ENCODE measurements at places on chromosomes 7 and 10.

GRCh38 chr10:110192552-110192951 is 14.9 kb upstream of the MXI1 start:
- DNase-seq: no peak

DNA sequence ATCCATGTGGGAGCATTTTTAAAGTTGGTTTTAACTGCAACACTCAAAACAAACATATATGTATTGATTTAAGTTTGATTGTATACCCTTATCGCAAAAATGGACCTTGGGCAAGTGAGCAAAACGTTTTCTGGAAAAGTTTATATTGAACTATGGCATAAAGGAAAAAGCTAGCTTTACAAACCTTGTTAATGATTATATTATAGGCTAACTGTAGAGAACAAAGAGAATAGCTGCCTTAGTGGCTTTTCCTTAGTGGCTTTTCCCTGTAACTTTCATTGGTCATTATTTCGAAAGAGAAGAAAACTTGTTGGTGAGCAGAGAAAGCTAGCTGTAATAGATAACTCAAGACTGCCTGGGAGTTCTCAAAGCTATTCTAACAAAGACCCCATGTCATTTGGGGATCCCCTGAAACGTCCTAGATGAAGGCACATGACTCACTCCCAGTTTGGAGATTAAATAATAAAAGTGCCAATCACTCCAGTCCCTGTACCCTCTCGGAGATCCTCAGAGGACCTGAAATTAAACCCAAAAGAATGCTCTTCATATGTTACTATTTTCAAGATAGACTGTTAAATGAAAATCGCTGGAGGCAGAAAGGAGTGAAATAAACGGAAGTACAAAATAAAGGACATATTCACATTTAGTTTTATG is 92.1 kb downstream of the SRI start:
- DNase-seq: no peak

- no peak for DNase-seq
Measured at GRCh38 chr10:128386231-128386630, 260.0 kb upstream of the MKI67 start.

- no peak for DNase-seq
Measured at GRCh38 chr7:11858026-11858425, 26.0 kb upstream of the THSD7A start.

- DNase-seq: no peak
Measured at GRCh38 chr7:16423761-16424160, 2.4 kb upstream of the CRPPA start.

DNA sequence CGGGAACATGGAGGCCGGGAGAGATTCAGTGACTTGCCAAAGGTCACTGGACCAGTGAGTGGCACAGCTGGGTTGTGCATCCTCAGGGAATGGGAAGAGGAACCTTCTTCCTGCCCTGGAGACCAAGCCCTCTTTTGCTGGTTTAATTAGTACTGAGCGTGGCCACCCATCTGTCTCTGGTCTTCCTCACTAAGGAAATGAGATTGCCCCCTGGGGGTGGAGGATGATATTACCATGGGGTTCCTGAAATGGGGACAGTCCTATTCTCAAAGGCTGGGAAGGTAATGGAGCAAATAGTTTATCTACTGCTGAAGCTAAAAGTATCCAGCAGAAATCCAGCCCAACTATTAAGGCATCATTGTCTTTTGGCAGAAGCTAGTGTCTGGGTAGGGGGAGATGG is 98.6 kb upstream of the FGFR2 start:
- no peak for DNase-seq

GRCh38 chr10:3132036-3133025 is 40.3 kb downstream of the PITRM1 start:
- DNase-seq: no peak

DNA sequence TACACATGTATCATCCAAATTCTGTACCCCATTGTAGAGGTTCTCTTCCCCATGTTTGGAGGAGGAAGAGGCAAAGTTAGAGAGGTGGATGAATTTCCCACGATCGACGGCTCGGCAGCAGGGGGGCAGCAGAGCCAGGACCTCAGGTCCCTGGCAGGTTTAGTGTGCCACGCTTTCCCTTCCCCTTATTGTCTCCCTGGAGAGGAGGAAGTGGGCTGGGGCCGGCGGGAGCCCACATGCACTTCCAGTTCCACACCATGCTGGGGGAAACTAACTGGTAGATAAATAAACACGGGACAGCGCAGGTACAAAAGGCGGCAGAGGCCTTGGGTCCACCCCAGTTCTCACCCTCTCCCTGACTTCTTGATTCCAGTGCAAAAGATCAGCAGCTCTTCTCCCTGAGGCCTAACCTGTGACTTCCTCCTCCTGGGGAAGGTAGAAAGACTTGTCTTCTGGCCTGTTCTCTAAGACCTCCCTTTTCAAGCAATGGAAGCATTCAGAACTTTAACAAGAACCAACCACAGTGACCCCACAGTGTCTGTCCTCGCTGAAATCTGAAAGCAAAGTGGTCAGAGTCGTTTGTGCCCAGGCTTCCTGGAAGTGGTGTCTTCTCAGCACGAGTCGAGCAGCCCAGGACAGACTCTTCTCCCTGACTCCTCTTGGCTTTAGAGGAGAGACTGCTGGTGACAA is 30.5 kb upstream of the SRGN start:
- DNase-seq: no peak

GRCh38 chr10:71011141-71011540 is 122.8 kb upstream of the PCBD1 start:
- DNase-seq: no peak

- no peak for DNase-seq
Measured at GRCh38 chr10:94630017-94630688, 53.4 kb upstream of the CYP2C18 start.

DNA sequence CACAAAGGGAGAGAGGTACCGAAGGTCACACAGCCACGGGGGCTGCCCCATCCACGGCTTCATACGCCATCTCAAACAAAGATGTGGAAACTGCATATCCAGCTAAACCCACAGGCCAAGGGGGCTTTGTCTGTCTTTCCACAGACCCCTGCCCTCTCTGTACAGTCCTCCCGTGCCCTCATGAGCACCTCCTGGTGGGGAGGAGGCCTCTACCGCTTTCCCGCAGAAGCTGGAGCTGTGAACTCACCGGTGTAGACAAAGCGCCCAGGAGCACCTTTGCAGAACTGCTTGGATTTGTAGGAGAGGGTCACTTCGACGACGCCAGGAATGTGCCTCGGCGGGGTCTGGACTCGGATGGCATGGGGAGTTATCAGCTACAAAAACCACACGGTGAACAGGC is 97.2 kb downstream of the EBF3 start:
- DNase-seq: no peak

DNA sequence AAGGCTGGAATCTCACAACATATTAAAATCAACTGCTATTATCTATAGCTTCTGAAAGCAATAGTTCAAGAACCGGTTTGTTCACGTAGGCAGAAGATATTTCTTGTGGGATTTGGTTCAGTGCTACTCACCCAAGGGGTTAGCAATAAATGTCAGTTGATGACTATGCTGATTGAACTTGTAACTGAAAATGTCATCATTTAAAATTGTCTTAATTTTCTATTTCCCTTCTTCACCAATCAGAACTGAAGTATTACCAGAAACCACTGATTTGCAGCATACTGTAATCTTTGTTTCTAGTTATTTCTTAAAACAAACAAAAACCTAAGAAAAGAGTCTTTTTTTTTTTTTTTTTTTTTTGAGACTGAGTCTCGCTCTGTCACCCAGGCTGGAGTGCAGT is 46.1 kb downstream of the CPEB3 start:
- DNase-seq: no peak

GRCh38 chr7:137985897-137986251 is 16.0 kb downstream of the CREB3L2 start:
- DNase-seq: no peak

- DNase-seq: no peak
Measured at GRCh38 chr10:23363793-23364135, 19.2 kb upstream of the C10orf67 start.

GRCh38 chr10:63977329-63977923 is 456.2 kb downstream of the REEP3 start:
- no peak for DNase-seq

GRCh38 chr7:27104341-27105058 is 2.0 kb upstream of the HOXA2 start:
- no peak for DNase-seq

DNA sequence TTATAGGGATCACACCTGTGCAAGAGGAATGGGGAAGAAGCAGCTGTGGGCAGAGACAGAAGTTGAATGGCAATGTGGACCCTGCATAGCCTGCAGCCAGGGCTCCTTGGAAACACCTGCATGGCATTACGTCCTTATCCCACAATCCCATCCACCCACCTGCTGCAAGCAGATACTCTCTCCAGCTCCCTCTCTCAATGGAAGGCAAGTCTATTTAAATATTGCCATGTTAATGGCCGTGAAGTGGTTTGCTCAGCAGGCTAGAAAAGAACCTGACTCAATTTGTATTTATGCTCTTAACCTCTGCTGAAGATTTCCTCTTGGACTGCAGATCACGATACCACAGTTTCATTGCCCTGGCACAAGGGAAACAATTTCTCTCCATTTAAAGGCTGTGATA is 417.0 kb downstream of the TYW1 start:
- DNase-seq: no peak

GRCh38 chr10:88515235-88515634 is 67.9 kb downstream of the RNLS start:
- no peak for DNase-seq

DNA sequence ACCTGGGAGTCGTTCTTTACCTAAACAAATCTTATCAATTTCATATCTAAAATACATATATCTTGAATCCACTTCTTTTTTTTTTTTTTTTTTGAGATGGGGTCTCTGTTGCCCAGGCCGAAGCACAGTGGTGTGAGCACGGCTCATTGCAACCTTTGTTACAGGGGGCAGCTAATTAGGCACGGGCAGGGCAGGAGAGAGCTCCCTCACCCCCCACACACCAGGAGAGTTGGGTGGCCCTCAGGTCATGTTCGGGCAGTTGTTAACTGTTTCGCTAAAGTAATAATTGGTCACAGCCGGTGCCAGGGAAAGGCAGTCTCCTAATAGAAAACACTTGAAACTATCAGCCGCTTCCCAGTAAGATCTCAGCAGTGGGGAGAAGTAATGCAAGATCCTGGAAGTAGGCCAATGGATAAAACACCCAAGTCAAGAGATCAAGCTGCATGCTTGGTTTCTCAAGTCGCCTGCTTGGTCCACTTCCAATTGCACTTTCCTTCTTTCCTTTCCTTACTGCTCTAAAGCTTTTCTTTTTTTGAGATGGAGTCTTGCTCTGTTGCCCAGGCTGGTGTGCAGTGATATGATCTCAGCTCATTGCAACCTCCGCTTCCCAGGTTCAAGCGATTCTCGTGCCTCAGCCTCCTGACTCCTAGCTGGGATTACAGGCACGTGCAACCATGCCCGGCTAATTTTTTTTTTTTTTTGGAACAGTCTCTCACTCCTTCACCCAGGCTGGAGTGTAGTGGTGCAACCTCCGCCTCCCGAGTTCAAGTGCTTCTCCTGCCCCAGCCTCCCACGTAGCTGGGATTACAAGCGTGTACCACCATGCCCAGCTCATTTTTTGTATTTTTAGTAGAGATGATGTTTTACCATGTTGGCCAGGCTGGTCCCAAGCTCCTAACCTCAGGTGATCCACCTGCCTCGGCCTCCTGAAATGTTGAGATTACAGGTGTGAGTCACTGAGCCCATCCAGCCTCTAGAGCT is 21.3 kb upstream of the EFCAB10 start:
- DNase-seq: no peak

- DNase-seq: no peak
Measured at GRCh38 chr10:77869626-77870420, 56.7 kb downstream of the DLG5 start.

DNA sequence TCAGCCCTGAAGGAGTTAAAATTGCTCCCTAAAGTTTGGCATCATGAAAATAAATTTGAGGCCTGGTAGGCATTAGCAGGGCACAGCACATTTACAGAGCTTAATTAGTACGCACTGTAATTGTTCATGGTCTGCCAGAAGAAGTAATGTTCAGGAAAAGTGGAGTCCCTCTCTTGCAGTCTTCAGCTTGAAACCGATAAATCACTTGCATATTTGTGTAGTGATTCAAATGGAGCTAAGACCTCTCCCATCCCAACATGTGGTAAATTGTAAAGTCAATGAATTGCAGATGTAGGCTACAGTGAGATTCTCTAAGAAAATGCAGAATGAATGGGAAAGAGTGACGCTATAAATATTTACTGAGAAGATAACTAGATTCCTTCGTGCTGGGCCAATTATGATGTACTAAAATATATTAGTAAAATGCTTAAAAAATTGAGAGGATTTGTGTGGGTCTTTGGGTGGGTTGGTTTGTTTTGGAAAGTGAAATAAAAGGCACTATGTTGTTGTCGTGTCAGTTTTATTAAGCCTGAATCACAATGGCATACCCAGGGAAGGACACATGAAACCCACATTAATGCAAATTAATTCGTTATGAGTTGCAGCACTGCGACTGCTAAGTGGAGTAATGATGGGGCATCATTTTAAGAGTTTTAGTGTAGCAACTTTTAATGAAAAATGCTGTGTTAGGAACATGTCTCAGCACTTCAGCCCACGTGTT is 8.4 kb downstream of the TCF7L2 start:
- no peak for DNase-seq
